ENCODE measurements at places on chromosomes 3 and 15.

GRCh38 chr3:125675791-125676190 is 80.5 kb upstream of the OSBPL11 start:
- DNase-seq = no peak

- no peak for DNase-seq
These were observed 41.6 kb downstream of the FBN1 start for GRCh38 chr15:48603922-48604321.

DNA sequence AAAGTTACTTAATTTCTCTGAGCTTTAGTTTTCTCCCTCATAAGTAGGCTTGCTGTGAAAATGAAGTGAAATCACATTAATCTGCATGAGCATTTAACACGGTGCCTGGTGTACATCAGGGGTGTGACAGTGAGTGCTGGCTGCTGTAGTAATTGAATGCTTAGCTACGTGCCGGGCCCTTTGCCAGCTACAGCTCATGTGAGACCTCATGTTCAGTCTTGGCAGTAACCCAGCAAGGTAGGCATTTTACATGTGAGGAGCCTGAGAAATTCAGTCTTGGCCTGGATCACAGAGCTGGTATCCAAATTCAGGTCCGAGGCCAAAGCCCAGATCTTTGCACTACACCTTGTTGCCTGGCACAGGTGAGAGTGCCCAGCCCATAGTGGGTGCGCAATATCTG is 9.1 kb downstream of the GHRL start:
- no peak for DNase-seq

DNA sequence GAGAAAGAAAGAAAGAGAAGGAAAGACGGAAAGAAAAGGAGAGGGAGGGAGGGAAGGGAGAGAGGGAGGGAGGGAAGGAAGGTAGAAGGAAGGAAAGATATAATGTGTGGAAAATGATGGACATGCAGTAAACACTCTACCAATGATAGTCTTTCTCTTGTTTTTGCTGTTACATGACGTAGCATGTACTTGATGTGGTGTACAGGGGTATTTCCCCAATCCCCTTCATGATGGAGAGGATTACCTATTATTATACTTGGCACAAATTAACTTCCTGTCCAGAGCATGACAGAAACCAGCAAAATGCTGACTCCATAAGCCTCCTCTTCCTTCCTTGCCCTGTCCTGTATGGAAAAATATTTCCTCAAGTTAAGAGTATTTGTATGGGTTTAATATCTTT is 124.4 kb downstream of the B3GALNT1 start:
- no peak for DNase-seq

DNA sequence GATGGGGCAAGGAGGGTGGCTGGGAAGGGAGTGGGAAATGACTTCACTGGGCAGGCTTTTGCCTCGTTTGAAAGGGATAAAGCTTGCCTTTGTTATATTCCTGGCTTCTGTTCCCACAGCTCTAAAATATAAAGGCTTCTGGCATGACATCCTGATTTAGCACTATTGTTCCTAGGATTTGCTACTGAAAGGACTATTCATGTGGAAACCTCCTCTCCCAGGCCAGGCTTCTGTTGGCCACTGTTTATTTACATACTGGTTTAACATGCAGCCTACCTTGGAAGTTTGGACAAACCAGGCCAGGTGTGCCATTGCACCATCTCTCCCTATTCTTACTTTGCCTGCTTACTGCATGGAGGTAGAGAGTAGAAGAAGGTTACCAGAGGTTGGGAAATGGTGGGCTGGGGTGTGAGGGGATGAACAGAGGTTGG is 2.4 kb upstream of the LMCD1 start:
- DNase-seq = no peak

DNA sequence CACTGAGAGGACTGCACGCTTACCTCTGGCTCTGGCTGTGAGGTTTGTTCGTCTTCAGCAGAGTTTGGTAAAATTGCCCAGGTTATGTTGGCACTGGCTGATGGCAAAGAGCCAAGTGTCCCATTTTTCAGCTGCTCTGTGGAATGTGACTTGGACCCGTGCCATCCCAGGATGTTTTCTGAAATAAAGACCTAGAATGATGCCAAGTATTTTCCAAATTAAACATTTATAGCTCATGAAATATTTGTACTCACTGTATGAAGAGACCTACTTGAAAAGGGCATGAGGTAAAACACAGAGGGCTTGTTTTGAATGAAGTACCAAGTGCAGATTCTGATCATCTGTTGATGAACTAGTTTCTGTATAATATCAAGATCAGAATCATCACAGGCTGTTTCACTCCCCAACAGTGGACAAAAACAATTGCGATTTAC is 200.5 kb downstream of the STT3B start:
- no peak for DNase-seq

- no peak for DNase-seq
These were observed 673.9 kb upstream of the NR2F2 start for GRCh38 chr15:95656595-95656994.

- no peak for DNase-seq
These were observed 408.6 kb downstream of the GBE1 start for GRCh38 chr3:81352867-81353266.

DNA sequence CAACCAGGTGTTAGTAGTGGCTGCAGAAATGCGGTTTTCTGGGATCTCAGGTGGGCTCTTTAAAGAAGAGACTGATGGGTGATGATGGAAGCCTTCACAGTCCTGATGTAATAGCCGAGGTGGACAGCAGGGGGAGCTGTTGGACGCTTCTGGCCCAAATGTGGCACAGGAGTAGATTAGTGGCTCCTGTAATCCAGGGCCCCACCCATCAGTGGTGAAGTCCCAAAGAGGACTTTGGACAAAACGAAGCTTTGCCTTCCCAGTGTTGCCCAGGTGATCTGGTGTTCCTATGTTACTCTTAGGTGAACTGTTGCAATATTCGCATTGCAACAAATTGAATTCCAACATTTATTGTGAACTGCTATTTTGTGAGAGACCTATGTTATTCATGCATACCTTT is 31.8 kb upstream of the MYZAP start:
- DNase-seq = no peak

- no peak for DNase-seq
These were observed 15.9 kb upstream of the MRPL3 start for GRCh38 chr3:131518680-131519079.

- DNase-seq = no peak
These were observed 19.5 kb downstream of the PTH1R start for GRCh38 chr3:46897031-46897430.

DNA sequence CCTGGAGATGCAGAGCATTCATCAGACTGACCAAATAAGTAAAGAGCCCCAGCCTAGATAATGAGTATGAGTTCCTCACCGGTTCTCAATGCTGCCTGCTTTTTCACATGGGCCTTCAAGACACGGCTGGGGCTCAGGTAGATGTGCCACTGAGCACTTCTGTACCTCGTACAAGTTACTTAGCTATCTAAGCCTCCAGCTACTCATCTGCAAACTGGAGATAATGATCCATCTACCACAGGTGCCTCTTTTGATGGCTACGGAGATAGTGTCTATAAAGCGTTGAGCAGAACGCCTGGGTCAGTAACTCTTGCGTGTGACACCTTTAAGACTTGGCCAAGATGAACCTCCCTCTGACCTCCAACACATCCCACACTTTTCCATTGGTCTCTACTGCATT is 56.3 kb downstream of the CCR4 start:
- peak; percentile 35 for DNase-seq

GRCh38 chr3:104436506-104436905 is 930.2 kb upstream of the ALCAM start:
- DNase-seq = no peak

DNA sequence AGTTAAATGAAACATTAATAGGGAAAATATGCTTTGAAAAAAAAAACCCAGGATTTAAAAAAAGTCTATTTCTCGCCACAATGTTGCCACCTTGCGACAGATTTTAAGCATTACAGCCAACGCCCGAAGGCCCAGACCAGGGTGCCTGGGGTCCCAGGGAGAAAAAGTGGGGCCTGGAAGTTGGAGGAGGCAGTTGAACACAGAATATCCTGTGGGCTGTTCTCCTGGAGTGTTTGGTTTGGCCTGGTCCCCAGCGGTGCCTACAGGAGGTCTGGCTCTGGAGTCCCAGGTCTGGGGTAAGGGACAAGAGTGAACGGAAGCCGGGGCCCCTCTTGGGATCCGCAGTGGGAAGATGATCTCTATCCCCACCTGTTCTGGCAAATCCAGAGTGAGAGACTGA is 3.4 kb downstream of the RNU6-1 start:
- no peak for DNase-seq

DNA sequence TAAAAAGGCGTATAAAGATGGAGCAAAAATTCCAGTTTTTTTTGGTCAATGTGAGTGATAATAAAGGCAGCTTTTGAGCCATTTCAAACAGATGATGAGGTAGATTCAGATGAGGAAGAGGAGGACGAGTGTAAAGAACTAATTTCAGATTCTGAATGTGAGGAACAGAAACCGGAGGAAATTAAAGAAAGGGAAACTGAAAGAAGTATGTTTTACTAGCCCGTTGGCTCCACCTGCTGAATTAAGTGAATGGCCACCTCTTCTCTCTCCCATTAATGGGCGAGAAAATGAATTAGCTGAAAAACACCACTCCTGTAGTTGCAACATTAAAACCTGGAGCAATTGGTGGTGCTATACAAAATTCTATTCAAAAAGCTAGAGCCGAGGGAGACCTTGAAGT is 55.4 kb downstream of the CYP19A1 start:
- no peak for DNase-seq

DNA sequence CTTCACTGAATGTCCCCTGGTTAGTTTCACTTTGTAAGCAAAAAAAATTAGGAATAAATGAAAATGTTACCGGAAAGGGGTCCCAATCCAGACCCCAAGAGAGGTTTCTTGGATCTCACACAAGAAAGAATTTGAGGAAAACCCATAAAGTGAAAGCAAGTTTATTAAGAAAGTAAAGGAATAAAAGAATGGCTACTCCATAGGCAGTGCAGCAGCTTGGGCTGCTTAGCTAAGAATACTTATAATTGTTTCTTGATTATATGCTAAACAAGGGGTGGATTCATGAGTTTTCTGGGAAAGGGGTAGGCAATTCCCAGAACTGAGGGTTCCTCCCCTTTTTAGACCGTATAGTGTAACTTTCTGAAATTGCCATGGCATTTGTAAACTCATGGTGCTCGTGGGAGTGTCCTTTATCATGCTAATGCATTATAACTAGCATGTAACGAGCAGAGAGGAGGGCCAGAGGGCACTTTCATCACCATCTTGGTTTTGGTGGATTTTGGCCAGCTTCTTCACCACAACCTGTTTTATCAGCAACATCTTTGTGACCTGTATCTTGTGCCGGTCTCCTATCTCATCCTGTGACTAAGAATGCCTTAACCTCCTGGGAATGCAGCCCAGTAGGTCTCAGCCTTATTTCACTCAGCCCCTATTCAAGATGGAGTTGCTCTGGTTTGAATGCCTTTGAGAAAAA is 41.0 kb upstream of the CMSS1 start:
- DNase-seq = no peak

DNA sequence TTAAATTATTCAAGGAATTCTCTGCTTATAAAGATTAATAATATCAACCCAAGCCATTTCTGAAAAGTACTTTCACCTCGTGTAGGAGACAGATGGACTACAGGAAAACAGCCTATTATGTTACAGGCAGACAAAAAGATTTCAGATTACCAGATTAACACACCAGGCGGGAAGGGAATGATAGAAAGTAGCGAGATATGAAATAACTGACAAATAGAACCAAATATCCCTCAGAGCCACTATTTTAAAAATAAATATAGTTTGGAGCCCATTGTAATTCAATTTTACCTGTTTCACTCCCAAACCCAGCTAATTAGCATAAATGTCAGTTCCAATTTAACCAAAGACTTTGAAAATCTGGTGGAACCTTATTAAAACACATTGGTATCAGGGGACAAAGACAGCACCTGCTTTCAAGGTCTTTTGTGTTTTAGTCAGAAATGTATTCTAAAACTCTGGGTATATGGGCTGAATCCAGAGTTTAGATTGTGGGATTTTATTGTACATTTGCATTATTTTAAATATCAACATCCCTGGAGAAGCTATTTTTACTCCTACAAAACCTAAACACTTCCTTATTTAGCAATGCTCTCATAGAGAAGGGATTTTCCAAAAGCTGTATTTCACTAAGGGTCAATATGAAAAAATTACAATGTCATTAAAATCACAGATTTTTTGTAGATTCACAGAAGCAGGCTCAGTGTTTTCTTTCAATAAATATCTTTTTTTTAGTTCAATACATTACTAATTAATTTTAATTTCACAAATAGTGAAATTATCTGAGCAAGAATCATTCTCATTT is 138.4 kb downstream of the TNIK start:
- no peak for DNase-seq

- DNase-seq = no peak
These were observed 55.4 kb upstream of the SNRPN start for GRCh38 chr15:24899367-24899766.

DNA sequence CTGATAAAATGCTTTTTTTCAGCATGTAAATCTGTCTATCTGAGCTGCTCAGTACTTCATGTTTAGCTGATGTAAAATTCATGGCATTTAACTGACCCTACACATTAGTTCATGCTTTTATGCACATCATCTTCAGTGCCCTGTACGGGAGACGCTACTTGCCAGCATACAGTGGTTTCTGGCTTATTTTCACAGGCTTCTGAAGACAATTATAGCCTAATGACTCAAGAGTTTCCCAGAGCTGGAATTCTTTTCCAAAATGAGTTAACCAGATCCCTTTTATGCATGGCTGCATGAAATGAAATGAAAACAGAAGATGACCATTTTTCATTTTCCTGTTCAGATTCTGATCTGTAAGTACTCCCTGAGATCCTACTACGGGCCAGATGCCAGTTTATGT is 1061.5 kb downstream of the ROBO2 start:
- no peak for DNase-seq

GRCh38 chr3:178036451-178037144 is 499.6 kb upstream of the KCNMB2 start:
- DNase-seq = no peak

DNA sequence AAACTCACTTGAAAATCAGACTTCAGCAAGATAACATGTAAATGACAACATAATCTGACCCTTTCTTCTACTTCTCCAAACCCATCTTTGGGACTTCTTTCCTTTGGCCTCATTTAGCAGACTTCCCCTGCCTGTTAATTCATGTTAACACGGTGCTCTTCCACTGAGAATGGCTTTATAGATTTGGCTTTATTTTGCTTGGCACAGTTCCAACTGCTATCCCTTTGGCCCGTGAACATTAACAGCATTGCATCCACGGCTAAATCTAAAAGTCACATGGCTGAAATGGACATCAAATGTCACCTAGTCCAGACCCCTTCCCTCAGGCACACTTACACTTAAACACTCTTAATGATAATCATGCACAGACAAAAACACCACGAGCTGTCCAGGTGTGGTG is 3.8 kb downstream of the ZMAT3 start:
- no peak for DNase-seq

Measured in CMK (cell line).